AG10803 (cell line): ENCODE measurements at places on chromosomes 12 and 14.

GRCh38 chr14:43172899-43173548, 1334.1 kb downstream of the FSCB start:
- DNase-seq: no peak

GRCh38 chr12:104680070-104680469, 223.3 kb downstream of the CHST11 start:
- DNase-seq: no peak

GRCh38 chr14:65382586-65382985, 29.9 kb upstream of the FUT8 start:
- DNase-seq: no peak

GRCh38 chr12:71164568-71165197, 6.9 kb upstream of the TSPAN8 start:
- DNase-seq: no peak

DNA sequence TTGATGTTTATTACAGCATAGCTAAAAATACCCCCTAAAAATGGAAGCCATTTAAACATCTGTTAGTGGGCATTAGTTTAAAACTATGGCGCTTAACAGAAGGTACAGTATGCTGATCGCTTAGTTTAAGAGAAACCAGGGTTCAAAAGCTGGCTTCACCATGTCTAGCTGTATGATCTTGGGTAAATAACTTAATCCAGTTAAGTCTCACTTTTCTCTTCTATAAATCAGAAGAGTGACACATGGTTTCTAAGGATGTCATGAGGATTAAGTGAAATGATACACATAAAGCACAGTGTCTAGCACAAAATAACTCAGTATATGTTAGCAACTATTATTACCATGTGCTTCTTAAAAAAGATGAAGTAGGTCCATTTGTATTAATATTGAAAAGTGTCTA, 38.7 kb downstream of the STK38L start:
- no peak for DNase-seq

- no peak for DNase-seq
Measured at GRCh38 chr12:90305379-90305778, 596.7 kb upstream of the ATP2B1 start.
